ENCODE measurements at places on chromosomes 1 and 21.

DNA sequence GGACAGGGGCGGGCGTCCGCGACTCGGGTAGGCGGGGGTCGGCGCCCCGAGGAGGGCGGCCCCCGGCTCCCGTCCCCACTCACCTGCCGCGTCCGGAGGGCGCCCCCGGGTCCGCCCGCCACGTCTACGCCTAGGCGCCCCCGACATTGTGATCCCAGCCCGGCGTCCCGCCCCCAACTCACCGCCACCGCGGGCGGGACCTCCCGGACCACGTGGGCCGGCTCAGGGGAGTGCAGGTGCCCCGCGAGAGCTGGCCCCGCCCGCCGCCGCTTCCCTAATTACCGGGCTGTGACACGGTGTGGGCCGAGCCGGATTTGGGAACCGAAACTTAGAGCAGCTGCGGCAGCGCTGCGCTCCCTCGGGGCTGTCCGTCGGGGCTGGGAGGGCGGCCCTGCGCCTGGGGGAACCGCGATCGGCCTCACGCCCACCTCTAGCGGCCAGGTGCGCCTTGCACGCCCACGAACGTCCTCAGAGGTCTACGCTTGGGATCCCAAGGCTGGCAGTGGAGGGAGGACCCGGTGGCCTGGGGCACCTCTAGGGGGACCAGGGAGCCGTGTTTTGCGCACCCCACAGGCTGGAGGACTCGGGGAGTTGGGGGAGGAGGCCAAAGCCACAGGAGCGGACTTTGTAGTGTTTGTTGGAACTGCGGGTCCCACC, 521 bp upstream of the NADK start:
- peak; percentile 69 for DNase-seq

- DNase-seq: peak; percentile 54
These were observed 16.9 kb downstream of the NPHP4 start for GRCh38 chr1:5975133-5975880.

DNA sequence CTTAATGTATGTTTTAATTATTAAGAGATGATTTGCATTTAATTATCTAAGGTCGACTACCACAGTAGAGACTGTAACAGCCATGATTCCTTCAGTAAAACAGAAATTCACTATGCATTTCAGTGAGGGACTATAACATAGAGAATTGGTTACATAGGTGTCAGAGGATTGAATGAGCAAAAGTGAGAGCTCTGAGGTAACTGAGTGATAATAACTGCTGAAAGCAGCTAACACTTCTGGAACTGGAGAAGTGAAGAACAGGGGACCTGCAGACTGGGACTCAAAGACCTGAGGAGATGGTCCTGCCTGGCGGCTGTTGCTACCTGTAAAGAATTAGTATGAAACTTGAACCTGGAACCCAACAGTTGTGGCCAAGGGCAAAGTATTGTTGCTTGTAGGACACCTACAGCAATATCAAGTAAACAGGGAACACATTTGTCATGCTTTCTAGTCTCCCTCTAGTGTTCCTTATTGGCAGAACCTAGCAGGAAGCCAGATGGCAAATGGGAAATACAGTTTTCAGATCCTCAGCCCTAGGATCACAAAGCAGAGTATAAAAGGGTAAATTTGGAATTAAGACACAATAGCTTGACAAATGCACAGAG, 110.6 kb downstream of the HS2ST1 start:
- DNase-seq: peak; percentile 49

DNA sequence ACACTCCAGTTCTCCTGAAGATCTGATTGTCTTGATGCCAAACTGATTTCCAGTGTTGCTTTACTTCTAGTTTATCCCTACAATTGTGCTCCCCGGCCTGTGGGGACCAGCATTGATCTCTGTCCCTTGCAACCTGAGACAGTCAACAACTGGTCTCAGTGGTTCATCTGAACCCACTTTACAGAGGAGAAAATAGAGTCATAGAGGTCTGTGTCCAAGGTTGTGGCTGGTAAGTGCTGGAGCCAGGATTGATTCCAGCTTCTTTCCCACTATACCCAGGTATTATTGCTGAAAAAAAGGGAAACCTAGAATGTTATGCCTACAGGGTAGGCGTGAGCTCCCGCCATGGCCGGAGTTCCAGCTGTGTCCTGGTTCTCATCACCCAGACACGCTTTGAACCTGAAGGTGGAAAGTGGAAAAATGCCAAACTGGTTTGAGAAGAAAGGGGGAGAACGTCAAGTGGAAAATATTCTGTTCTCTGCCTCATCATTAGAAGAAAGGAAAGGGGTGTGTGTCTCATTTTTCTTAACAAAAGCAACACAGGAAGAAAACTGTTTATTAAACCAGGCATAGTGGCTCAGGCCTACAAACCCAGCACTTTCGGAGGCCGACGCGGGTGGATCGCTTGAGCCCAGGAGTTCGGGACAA, 60.7 kb upstream of the ITPKB start:
- DNase-seq: no peak

DNA sequence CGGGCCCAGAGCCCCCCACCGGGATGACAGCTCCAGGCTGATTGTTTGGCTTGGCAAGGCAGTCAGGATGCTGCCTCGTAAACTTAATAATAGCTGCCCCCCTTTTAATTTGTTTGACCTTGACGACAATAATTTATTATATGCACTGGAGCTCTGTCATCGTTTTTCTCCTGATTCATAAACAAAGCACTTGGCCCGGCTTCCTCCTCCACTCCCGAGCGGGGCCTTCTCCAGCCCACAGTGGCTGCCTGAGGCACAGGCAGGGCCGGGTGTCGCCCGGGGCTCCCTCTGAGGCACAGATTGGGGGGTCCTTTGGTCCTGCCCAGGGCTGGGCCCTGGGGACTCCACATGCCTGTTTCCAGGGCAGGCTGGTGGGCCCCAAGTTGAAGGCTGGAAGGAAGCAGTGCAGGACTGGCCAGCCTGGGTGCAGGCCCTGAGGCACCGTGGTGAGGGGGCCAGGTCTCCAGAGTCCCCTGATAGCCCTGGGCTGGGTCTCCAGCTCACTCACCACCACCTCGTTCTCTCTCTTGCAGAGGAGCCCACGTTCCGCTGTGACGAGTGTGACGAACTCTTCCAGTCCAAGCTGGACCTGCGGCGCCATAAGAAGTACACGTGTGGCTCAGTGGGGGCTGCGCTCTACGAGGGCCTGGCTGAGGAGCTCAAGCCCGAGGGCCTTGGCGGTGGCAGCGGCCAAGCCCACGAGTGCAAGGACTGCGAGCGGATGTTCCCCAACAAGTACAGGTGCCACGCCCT, 52.0 kb upstream of the ARHGEF16 start:
- no peak for DNase-seq

GRCh38 chr1:36165145-36165544, 9.2 kb downstream of the MAP7D1 start:
- no peak for DNase-seq

- no peak for DNase-seq
These were observed 107.2 kb upstream of the VAV3 start for GRCh38 chr1:108072212-108072611.

DNA sequence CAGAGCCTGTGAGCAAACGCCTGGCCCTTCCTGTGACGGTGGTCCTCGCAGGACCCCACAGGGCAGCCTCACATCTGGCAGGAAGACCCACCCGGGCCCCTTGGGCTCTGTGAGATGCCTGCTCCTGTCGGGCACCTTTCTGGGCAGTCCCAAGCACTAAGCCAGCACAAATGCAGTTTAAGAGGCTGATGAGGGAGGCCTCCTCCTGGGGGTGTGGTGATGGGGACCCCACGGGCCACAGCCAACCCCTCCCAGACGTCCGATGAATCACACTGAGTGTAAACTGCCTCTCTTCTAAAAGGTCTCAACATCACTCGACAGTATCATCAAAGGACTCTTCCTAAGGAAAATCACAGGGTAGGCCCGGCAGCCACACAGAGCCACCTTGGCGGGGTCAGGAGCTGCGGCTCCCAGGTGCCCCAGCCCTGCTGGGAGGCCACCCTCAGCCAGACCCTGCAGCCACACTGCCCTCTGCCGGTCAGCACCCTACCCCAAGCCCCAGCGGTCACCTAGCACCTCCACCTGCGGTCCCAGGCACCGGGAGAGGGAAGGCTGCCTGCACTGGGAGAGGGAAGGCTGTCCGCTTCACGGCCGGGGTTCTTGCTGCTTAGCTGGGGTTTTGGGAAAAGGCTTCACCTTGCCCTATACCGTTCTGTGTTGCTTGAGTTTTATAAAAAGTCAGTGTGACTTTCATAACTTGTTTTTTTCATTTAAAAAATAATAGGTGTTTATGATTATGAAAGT, 3.9 kb upstream of the PRKCZ start:
- peak; percentile 61 for DNase-seq

DNA sequence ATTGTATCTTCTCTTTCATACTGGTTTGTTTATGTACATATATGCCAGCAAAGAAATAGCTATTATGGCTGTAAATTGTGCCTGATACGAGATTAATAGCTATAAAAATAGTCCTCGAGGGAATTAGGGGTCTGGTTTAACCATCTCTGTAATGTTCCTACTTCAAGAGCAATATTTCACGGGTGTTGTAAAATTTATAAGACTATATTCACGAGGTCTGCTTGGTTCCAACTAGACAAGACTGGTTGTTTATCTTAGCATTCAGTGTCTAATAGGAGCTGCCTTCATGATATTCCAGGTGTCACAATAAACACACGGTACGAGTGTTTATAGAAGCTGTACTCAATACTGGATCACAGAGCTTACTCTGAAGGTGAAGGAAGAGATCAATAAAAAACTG, 389.9 kb downstream of the SIPA1L2 start:
- no peak for DNase-seq

DNA sequence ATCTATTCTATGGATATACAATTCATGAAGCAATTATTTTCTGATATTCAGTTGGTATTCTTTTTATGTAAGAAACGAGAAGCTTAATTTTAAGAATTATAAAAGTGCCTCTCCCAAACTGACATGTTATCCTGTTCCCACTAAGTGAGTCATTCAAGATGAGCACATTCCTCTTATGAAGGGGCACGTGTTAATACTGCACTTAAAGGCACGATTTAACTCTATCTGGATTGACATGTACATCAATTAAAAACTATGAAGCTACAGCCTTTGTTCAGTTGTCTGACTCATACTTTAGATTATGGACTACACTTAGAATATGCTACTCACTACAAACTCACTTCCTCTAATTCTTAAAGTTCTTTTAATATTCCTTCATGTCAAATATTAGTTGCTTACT, 111.6 kb downstream of the CYYR1 start:
- no peak for DNase-seq

GRCh38 chr1:71296551-71297134, 215.8 kb upstream of the ZRANB2 start:
- DNase-seq: no peak

- DNase-seq: no peak
These were observed 30.4 kb downstream of the PRRX1 start for GRCh38 chr1:170694172-170694926.

GRCh38 chr21:42066521-42066920, 4.6 kb upstream of the UMODL1 start:
- no peak for DNase-seq

GRCh38 chr1:173628888-173629287, 6.2 kb upstream of the TEX50 start:
- DNase-seq: no peak

DNA sequence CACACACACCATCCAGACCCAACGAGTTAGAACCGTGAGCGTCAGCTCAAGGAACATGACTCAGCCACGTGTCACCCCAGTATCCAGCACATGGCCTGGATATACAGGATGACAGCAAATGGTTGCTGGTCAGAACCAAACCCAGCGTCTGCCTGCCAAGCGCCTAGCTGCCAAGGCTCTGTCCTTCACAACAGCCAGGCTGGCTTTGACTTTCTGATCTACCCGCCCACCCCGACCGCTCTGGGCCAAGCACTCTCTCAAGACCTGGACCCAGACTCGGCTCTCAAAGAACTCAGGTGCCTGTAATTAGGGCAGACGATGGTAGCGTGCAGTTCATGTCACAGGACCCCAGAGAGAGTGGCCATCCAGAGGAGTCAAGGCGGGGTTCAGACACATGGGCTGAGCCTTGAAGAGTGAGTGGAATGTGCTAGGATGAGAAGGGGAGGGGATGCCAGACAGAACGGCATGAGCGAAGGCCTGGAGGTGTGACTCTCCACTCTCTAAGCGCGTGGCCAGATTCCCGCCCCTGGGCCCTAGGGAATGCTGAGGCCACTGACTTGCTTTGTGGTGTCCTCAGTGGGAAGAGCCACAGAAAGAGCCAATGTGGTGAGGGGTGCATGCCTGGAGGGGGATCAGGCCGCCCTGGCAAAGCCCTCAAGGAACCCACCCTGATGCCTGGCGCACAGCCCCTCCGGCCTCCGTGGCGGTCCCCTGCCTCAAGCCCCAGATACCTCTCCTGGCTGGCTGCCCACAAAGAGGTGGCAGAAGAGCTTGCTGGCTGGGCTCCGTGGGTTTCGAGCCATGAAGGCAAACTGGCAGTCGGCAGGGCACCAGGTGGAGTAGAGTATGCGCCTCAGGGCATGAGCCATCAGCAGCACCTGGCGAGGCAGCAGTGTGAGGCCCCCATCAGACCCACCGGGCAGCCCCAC, 7.0 kb downstream of the SH2D5 start:
- peak; percentile 39 for DNase-seq

- DNase-seq: no peak
These were observed 27.2 kb downstream of the NGF start for GRCh38 chr1:115310581-115311473.

GRCh38 chr1:199396456-199396855, 631.1 kb upstream of the NR5A2 start:
- no peak for DNase-seq

DNA sequence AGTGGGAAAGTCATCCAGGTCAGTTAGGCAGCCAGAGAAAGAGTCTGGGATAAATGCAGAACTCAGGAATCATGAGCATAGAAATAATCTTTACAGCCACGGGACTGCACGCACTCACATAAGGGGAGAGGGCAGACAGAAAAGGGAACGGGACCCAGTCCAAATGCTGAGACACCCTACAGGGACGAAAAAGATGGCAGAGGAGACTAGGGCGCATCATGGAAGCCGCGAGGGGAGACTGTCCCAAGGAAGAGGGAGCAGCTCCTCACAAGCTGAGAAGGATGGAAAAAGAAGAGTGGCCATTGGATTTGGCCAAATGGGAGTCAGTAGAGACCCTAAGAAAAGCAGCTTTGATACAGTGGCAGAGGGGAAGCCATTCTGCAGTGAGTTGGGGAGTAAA, 102.9 kb upstream of the TLR5 start:
- DNase-seq: no peak

GRCh38 chr1:11944358-11944931, 9.9 kb downstream of the PLOD1 start:
- no peak for DNase-seq

- DNase-seq: no peak
These were observed 156.8 kb upstream of the TNR start for GRCh38 chr1:175900171-175900570.

- no peak for DNase-seq
These were observed 147.5 kb upstream of the EDN2 start for GRCh38 chr1:41631971-41632370.
